T-helper 1 cell (primary cell): ENCODE measurements at places on chromosomes 12 and 14.

DNA sequence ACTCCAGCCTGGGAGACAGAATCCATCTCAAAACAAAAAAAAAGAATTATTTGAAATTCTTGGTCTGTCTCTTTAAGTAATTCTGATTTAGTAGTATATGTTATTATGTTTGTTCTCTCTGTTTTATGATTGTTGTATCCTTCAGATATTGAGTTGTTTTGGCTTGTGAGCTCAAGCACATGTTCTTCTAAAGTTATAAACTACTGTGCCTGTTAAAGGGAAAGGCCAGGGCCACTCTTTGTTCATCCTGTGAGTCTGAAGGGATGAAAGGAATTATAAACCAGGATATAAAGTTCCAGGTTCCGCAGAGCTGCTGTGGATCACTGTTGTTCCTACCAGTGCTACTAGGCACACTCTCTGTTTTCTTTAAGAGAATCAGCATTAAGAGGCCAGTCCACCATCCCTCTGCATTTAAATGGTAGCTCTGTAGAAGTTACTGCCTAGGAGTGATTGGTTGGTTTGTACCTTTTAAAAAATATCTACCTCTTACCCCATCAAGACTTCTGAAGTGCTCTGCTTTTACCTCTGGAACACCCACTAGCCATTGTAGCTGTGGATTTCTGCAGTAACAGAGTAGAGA, 14.1 kb downstream of the TMTC3 start:
- no peak for DNase-seq

- DNase-seq, result no peak
These were observed 189.4 kb downstream of the ADGRD1 start for GRCh38 chr12:131142891-131143657.

GRCh38 chr12:40837891-40838429, 145.7 kb downstream of the CNTN1 start:
- DNase-seq, result no peak

- no peak for DNase-seq
These were observed 35.2 kb downstream of the ZFP36L1 start for GRCh38 chr14:68757618-68758081.

- no peak for DNase-seq
These were observed 57.4 kb downstream of the APOBEC1 start for GRCh38 chr12:7608184-7608911.

DNA sequence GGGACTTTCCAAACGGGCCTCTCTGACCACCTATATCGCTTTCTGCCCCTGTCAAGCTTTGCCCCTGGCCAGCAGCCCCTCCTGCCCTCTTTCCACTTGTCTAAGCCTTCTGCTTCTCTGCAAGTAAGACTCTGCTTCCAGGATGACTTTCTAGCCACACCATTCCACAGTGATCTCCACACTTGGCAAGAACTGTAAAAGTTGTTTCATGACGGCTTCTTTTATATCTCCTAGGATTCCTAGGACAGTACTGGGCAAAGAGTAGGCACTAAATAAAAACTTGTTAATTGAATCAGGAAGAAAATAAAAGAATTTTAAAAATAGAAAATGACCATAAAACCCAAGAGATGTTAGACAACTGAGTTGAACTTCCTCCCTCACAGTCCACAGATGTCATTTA, 1.8 kb upstream of the PTPN21 start:
- no peak for DNase-seq

GRCh38 chr12:127770118-127770517, 496.9 kb upstream of the TMEM132C start:
- no peak for DNase-seq

DNA sequence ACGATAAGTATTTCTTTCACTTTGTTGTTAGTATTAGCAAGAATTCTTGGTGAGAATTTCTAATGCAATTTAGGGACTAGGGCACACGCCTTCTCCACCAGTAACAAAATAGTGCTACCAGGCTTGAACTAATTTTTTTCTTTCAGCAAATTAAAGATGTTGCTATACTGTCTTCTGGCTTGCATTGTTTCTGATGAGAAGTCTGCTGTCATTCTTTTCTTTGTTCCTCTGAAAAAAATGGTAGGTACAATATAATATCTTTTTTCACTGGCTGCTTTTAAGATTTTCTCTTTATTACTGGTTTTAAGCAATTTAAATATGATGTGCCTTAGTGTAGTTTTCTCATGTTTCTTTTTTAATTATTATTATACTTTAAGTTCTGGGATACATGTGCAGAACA, 171.2 kb downstream of the PCNX1 start:
- no peak for DNase-seq

- no peak for DNase-seq
These were observed 333.9 kb downstream of the ZFP36L1 start for GRCh38 chr14:68458840-68459469.

- no peak for DNase-seq
These were observed 35.2 kb downstream of the TDG start for GRCh38 chr12:104000807-104001434.

GRCh38 chr12:4281173-4281654, 7.7 kb downstream of the CCND2 start:
- DNase-seq, result no peak

GRCh38 chr12:77113971-77114370, 48.6 kb upstream of the E2F7 start:
- DNase-seq, result no peak

DNA sequence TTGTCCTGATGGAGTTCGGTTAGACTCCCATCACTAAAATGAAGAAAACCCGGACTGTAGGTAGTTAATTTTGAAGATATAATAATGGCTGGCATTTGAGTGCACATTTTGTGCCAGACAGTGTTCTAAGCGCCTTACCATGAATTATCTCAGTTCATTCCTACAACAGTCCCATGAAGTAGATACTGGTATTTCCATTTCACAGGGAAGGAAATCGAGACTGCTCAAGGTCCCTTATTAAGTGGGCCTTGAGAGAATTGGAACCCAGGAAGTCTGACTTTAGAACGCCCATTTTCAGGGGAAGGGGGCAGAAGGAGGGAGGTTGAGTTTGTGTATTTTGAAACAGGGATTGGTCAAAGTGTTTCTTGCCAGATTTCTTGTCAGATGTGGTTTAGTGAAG, 855 bp downstream of the MNAT1 start:
- DNase-seq, result no peak

GRCh38 chr14:55530464-55530863, 49.5 kb upstream of the KTN1 start:
- no peak for DNase-seq

- DNase-seq, result no peak
These were observed 48.5 kb upstream of the NUAK1 start for GRCh38 chr12:106187155-106187789.

- no peak for DNase-seq
These were observed 3.0 kb downstream of the SMCO3 start for GRCh38 chr12:14810953-14811483.

DNA sequence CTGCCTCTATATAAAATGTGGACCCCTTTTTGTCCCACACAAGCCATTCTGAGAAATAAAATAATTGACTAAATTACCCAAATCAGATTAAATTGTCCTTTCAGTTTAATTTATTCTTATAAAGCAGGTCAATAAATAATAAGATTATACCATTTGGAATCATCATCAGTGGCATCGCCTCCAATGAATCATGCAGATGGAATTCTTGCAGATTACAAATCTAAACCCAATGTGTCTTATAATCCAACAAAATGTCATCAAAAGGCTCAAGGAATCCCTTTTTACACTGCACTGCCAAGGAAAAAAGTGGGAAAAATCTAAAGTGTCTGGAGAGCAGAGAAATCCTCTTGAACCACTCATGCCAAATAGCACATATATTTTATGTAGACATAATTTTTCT, 138.2 kb upstream of the TSPAN8 start:
- no peak for DNase-seq

DNA sequence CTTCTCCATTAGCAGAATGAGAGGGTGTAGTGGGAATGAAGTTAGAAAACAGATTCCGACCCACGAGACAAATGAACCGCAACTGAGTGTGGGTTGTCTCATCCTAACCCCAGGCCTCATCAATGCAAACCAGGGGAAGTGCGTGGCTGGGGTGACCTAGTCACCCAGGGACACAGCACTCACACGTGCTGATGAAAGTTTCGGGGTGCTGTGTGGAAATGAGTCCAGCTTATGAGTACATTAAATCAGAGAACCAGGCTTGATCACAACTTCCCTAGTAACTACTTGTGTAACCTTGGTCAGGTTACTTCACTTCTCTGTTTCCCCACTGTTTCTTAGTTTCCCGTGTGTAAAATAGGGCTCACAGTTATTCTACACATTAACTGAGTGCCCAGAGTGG, 95.4 kb upstream of the CDKN3 start:
- no peak for DNase-seq

DNA sequence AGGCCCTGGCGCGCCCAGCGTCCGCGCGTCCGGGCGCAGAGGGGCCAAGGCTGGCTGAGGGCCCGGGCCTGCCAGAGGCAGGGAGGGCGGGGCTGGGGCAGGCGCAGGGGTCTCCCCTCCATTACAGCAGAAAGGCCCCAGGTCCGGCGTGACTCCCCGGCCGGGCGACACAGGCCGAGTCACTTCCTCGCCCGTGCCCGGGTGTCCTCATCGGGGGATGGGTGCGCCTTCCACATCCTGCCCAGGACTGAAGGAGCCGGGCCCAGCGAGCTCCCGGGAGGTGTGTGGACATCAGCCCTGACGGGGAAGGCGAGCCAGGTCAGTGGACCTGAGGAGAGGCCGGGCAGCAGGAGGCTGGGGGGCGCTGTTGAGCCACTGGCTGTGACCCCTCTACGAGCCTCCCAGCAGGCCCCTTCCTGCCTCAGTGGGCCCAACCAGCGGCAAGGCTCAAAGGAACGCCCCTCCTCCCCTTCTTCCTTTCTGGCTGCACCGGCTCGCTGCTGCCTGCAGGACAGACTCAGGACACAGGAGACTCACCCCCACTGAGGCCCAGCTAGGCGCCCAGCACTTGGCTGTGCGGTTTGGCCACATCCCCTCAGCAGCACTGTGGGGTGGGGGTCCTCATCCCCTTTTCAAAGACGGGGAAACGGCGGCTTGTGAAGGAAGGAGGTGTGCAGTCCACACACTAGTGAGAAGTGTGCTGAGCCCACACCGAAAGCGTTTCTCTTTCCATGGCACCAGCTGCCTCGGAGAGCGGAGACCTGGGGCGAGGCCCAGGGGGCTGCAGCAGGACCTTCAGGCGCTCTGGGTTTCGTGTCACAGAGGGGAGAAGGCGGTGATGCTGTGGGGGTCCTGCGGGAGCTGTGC, 606 bp downstream of the TNFAIP2 start:
- no peak for DNase-seq

GRCh38 chr12:31728289-31728916, 418 bp downstream of the AMN1 start:
- DNase-seq, result no peak

GRCh38 chr12:2453761-2454090, 341.0 kb upstream of the FKBP4 start:
- DNase-seq, result no peak

DNA sequence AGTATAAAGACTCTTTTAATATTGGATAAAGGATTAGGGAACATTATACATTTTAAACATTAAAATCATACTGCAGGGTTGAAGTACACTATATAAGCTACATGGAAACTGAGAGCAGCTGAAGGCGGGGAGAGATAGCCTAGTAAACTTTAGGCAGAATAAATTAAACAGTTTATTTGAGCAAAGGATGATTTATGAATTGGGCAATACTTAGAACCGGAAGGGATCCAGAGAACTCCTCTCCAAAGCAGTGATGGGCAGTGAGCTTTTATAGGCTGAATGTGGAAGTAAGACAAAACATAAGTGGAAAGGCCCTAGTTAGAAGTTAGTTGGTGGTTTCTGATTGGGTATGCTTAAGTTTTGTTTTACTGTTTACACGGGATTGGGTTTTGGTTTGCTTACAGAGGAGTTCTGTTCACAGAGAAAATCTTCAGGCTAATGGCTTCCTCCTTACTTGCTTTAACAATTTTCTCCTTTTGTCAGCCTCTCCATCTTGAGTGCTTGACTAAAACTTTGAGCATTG, 18.9 kb downstream of the LEMD3 start:
- DNase-seq, result no peak

- DNase-seq, result no peak
These were observed 237.9 kb downstream of the DACT1 start for GRCh38 chr14:58875613-58876012.

DNA sequence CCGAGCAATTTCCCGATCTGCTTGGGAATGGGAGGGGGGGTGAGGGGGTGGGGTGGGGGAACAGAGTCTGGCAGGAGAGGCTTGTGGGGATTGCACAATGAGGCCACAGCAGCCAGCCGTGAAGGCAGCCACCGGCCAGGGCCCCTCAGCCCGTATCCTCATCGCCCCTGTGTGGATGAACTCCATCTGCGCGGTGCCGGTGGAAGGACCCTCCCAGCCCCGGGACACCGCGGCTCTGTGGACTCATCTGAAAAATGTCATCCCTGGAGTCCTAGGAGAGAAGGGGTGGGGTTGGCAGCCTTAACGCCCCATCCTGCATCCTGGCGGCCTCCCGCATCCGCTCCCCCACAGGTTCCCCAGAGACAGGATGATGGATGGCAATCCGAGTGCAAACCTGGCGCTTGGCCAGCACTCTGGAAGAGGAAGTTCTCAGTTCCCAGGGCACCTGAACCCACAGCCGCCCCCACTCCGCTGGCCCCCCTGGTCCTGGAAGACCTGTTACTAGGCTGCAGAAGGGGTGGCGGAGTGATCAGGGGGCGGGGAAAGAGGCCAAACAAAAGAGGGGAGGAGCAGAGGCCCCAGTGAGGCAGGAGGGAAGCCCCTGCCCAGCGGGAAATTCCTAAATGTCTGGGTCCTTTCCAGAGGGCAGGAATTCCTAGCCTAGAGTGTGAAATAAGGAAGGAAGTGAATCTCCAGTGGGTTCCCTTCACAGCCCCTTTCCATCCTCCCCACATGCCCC, 1.2 kb upstream of the TNFAIP2 start:
- DNase-seq, result no peak

DNA sequence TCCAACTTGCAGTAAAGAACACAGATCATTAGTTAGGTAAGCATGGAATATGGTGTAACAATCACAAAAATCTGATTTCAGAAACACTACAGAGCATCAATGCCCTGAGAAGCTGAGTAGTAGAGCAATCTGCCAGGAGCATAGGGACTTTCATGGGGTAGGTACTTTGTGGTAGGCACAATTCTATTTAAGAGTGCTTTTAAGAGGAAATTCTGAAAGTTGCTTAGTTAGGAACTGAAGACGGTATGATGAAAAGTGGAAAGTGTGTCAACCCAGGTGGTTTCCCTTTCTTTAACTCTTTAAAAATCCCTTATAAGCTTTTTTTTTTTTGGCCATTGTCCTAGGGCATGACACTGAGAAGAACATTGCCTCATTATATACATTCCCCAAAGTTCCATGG, 535.7 kb upstream of the FBXO33 start:
- DNase-seq, result no peak

GRCh38 chr12:107875786-107876185, 101.3 kb downstream of the ASCL4 start:
- no peak for DNase-seq

DNA sequence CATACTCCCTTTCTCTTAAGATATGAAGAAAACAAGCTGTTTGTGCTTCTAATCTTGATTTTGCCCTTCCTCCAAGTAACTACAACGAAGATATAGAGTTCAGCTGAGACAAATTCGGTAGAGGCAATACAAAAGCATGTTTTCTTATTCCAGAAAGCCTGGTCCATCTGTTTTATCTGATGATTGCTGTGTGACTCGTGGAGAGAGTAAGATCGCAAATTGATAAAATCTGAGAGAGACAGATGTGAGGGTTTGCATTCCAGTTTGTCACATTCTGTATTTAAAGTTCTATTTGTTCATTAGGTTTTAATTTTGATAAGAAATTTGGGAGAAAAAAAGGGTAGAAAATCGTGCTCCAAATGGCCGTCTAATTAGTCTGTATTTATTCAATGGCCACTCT, 192.1 kb downstream of the CPNE8 start:
- DNase-seq, result no peak

GRCh38 chr12:19230896-19231295, 101.4 kb downstream of the PLEKHA5 start:
- no peak for DNase-seq
